ENCODE measurements at places on chromosomes 2 and 18. TPM values are rescaled to one million over a fixed set of nuclear protein-coding genes. Genes with fewer than 3 reads are reported as not detected.

Gene NEU4
- total RNA-seq = not detected

Gene RAPGEF4
- 3.7 TPM for total RNA-seq

Gene STAT4
- total RNA-seq = 0.82 TPM

Gene CCDC85A
- total RNA-seq = 4.4 TPM

Gene ERFE
- total RNA-seq = 0.44 TPM
